ENCODE measurements at places on chromosomes 6 and 20. TPM values are rescaled to one million over a fixed set of nuclear protein-coding genes. Genes with fewer than 3 reads are reported as not detected.

ZBTB12 gene
- 8.1 TPM for total RNA-seq

DXO gene
- total RNA-seq, result 17.1 TPM

C6orf15 gene
- total RNA-seq, result not detected

TBXT gene
- total RNA-seq, result not detected

ERVFRD-1 gene
- total RNA-seq, result 0.12 TPM

FAM217A gene
- total RNA-seq, result not detected

EEF1E1 gene
- total RNA-seq, result 55.2 TPM

BICRAL gene
- 3.9 TPM for total RNA-seq

TPX2 gene
- 104 TPM for total RNA-seq

FOXA2 gene
- total RNA-seq, result 1.00 TPM

PHACTR3 gene
- total RNA-seq, result not detected

PDE10A gene
- total RNA-seq, result 2.3 TPM

REM1 gene
- total RNA-seq, result not detected

UBE3D gene
- 7.1 TPM for total RNA-seq

FAM83D gene
- total RNA-seq, result 48.3 TPM

SLC13A3 gene
- total RNA-seq, result 3.1 TPM

DSP gene
- 0.33 TPM for total RNA-seq

CRISP3 gene
- not detected for total RNA-seq

NKAIN4 gene
- total RNA-seq, result not detected

C20orf144 gene
- 0.11 TPM for total RNA-seq

CCND3 gene
- 26.9 TPM for total RNA-seq

TMEM239 gene
- total RNA-seq, result not detected

HLA-DOB gene
- total RNA-seq, result 0.12 TPM

DACT2 gene
- not detected for total RNA-seq

ABHD16B gene
- not detected for total RNA-seq

SLC32A1 gene
- not detected for total RNA-seq

IMPG1 gene
- 0.37 TPM for total RNA-seq

PRSS35 gene
- 3.2 TPM for total RNA-seq

ADGRF5 gene
- total RNA-seq, result under 0.01 TPM

APOM gene
- total RNA-seq, result 1.2 TPM

TFAP2D gene
- not detected for total RNA-seq

IL17F gene
- not detected for total RNA-seq

LAMA5 gene
- 68.2 TPM for total RNA-seq

Data from uterine smooth muscle cell (primary cell).